ENCODE measurements at places on chromosomes 6 and 20. TPM values are rescaled to one million over a fixed set of nuclear protein-coding genes. Genes with fewer than 3 reads are reported as not detected.
A peak's percentile ranks its signal among the peaks of the same experiment; 100 is the strongest.

Gene NANP
- total RNA-seq: 6.0 TPM

- H3K4me3 ChIP-seq: no peak overlapping the region
- peaks cover 5% of the 10 kb centered on the region for H3K4me1 ChIP-seq
- peaks cover 7% of the 10 kb centered on the region for H3K27me3 ChIP-seq
These were observed 42.4 kb downstream of the FAM184A start for GRCh38 chr6:119036081-119036480.

DNA sequence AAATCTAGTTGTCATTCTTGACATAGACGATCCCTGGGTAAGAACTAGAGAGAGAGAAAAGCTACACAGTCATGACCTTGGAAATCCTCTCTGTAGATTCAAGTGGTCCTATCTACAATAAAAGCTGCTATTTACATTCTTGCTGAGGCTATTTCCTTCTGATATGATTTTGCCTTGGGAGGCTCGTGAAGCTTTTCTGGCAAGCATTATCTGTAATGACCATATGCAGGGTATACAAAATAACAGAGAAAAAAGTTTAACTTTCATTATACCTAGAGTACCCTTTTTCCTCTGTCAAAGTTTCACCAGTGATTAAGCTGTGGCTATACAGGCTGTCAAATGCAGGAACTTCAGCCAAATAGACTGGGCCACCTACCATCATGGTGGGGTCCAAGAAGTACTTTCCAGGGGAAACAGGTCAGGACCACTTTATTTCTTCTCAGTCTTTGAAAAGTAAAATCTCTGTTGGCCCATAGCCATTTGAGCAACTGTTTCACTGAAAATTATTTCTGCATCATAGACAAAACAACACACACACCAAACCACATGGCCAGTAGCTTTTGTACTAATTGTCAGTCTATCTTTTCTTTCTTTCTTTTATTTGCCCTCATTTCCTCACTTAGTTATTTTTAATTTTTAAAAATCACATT, 677.0 kb upstream of the ID4 start:
- peak overlapping the region; percentile 83 for H3K27ac ChIP-seq
- H3K4me1 ChIP-seq: peaks cover 53% of the 10 kb centered on the region
- no peak for DNase-seq
- no peaks in the 10 kb centered on the region for H3K27me3 ChIP-seq
- H3K36me3 ChIP-seq: no peaks in the 10 kb centered on the region

DNA sequence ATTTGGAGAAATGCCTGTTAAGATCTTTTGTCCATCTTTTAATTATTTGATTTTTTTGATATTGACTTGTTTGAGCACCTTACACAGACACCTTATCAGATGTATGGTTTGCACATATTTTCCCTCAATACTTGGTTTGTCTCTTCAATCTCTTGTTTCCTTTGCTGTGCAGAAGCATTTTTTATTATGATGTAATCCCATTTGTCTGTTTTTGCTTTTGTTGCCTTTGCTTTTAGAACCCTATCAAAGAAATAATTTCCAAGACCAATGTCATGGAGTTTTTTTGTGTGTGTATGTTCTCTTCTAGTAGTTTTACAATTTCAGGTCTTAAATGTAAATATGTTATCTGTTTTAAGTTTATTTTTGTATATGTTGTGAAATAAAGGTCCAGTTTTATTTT, 73.9 kb downstream of the HTR1B start:
- H3K27me3 ChIP-seq: peaks cover 8% of the 10 kb centered on the region
- no peak overlapping the region for H3K27ac ChIP-seq
- no peaks in the 10 kb centered on the region for H3K4me1 ChIP-seq
- no peak overlapping the region for H3K4me3 ChIP-seq

DNA sequence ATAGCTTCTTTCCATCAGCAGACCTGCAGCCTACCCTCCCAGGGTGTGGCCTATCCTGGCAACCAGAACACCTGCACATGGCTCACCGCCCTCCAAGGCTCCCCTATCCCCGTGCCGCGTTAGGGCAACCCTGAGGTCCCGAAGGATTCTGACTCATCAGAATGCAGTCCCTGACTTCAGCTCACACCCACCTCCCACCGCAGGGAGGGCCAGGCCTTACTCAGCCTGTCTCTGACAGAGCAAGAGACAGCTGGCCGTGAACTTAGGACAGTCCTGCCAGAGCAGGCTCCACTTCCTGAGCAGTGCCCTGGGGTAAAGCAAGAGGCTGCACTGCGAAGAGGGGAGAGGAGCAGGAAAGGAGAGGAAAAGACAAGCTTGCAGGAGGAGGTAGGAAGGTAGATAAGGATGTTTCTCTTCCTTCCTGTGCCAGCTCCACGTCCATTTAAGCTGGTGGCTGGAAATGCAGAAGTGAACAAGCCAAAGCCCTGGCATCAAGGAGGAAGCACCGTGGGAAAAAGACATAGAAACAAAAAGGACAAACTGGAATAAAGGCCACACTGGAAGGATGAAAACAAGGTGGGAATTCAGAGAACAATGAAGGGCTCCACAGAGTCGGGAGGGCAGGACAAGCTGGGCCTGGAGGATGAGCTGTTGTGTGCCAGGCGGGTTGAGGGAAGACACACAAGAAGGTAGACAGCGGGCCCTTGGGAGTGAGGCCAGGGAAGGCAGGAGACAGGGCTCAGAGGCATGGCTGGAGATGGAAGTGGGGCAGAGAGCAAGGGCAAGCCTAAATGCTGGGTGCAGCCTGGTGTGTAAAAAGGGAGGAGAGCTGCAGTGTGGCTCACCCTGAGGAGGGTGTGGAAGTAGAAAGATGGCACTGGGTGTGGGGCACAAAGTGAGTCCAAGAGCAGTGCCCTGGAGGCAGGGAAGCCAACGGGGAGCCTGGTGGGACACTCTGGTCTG, 102.7 kb downstream of the SLC23A2 start:
- peak overlapping the region; percentile 62 for H3K27ac ChIP-seq
- no peak overlapping the region for H3K4me3 ChIP-seq
- DNase-seq: no peak

Gene EFCAB8
- total RNA-seq: 0.97 TPM

- H3K27me3 ChIP-seq: no peaks in the 10 kb centered on the region
- H3K4me3 ChIP-seq: no peak overlapping the region
- H3K36me3 ChIP-seq: no peaks in the 10 kb centered on the region
- DNase-seq: no peak
- H3K27ac ChIP-seq: no peak overlapping the region
These were observed 655.0 kb upstream of the HS3ST5 start for GRCh38 chr6:114997813-114998292.

GRCh38 chr20:64083804-64084684, at the start of gene LKAAEAR1:
Gene LKAAEAR1 (minus strand): TSS chr20:64084398. CDS start chr20:64084219, 179 bp downstream.
- peaks cover 27% of the 10 kb centered on the region for H3K4me1 ChIP-seq
- no peak within 1 kb of the TSS for H3K27ac ChIP-seq
- H3K36me3 ChIP-seq: no peaks in the 10 kb centered on the region
- peaks cover 13% of the 10 kb centered on the region for H3K27me3 ChIP-seq
- peak within 1 kb of the TSS; percentile 79 for H3K4me3 ChIP-seq
- DNase-seq: no peak

GRCh38 chr6:47701363-47701762, 3.0 kb downstream of the ADGRF4 start:
- H3K27me3 ChIP-seq: peaks cover 4% of the 10 kb centered on the region
- H3K27ac ChIP-seq: no peak overlapping the region
- H3K4me1 ChIP-seq: no peaks in the 10 kb centered on the region
- DNase-seq: no peak
- no peak overlapping the region for H3K4me3 ChIP-seq
- no peaks in the 10 kb centered on the region for H3K36me3 ChIP-seq

Measured in osteocyte (in vitro differentiated cells).